ENCODE measurements at places on chromosomes 4 and X.
A peak's percentile ranks its signal among the peaks of the same experiment; 100 is the strongest.

- no peak for DNase-seq
Measured at GRCh38 chr4:150849016-150849415, 166.1 kb downstream of the LRBA start.

DNA sequence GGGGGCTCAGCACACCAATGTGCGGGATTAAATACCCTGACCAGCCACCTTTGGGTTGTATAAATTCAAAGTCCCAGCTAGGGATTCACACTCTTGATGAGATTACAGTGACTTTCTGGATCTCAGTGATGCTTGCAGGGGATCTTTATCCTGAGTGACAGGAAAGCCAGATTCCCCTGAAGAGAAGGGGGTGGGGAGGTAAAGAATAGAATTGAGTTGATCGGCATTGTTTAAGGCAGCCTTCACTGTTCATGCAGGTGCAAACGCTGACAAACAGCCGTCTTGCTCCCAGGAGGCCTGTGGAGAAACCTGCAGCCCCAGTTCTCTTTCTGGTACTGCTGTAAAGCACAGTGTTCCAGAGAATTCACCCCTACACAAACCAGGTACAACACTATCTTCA lies 19.0 kb downstream of the CXXC4 start:
- peak; percentile 40 for DNase-seq

GRCh38 chr4:177632481-177632880 lies 190.2 kb upstream of the AGA start:
- no peak for DNase-seq

DNA sequence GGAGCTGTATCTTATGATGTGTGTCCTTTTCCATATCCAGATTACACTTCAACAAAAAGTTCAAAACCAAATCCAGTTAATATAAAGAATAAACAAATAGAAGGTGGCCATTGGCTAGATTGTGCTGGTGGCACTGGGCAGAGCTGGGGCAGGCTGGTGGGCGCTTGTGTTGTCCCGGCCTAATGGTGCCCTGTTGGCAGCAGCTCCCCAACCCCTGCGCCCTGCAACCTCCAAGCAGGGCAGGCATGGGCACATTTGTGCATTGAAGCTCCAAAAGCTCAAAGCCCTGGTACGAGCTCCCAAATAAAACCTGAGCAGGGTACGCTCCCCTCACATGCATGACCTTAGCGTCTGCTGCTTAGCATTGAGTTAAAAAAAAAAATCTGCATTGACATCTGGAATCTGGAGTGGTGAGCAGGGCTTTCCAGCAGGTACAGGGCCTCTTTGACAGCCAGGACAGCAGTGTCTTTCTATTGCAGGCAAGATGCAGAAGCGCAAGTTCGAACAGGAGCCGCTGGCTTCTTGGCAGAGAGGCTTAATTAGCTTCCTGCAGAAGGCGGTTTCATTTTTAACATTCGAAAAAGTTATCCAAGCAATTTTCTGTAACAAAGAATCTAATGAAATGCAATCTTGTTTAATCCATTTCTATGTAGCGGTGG lies 25.9 kb upstream of the NYX start:
- no peak for DNase-seq

DNA sequence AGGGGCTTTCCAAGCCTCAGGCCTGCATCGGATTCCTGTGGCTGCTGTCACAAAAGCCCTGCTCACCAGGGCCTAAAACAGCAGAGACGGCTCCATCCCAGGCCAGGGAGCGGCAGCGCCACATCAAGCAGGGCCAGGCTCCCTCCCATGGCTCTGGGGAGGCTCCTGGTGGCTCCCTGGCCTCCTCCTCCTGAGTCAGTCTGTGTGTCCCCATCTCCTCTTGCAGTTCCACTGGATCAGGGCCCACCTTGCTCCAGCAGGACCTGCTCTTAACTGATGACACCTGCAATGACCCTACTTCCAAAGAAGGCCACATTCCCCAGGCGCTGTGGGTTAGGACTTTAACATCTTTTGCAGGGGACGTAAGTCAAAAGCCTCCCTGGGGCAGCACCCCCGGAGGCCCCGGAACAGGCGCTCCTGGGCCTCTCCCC lies 51.9 kb downstream of the CPZ start:
- peak; percentile 25 for DNase-seq
